ENCODE measurements at places on chromosomes 6 and 20.

- no peak for DNase-seq
These were observed 14.3 kb upstream of the CDH22 start for GRCh38 chr20:46322641-46323040.

DNA sequence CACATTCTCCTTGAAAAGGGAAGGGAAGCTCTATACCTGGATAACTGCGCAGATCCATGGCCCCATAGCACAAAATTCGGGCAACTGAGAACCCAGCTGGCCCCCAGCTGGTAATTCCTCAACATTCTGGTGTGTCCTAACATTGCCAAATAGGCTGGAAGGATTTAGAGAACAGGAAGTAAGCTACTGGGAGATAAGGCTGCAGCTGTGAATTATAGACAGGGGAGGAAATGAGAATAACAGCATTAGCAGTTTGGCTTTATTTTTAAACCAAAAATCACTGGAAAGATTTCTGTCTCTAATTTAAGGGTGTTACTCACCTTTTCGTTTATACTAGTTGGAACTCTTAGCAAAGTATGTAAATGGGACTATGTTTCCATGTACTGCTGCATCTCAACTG, 97.2 kb downstream of the TULP4 start:
- no peak for DNase-seq

- DNase-seq = no peak
These were observed 208.4 kb downstream of the MYLK4 start for GRCh38 chr6:2542101-2542857.

GRCh38 chr6:16730738-16731477, 30.4 kb downstream of the ATXN1 start:
- DNase-seq = no peak

- DNase-seq = no peak
These were observed 382.4 kb upstream of the ADGRB3 start for GRCh38 chr6:68252632-68253031.

- no peak for DNase-seq
These were observed 77.6 kb upstream of the BACH2 start for GRCh38 chr6:90374201-90374600.

DNA sequence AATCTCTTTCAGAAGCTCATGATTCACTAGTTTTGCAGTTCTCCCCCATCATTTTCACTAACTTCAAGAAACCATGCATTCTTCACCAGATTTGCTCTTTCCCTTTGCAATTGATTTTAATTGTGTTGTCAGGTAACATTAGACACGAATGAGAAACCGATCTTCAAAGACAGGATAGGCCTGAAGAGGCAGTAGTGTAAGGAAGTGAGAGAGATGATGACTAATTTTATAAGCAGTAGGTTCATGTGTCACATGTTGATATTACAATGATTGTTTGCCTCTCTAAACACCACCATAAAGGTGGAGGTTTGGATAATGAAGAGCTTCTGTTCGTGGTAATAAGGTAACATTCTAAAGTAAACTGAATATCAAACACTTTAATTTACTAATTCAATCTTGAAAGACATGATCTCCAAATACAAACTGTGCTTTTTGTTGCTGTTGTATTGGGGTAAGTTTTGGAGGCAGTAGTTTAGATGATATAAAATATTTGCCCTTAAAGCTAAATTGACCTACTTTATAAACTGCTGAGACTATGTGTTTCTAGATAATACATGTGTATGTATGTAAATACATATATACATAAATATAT, 207.2 kb downstream of the PHACTR1 start:
- no peak for DNase-seq

DNA sequence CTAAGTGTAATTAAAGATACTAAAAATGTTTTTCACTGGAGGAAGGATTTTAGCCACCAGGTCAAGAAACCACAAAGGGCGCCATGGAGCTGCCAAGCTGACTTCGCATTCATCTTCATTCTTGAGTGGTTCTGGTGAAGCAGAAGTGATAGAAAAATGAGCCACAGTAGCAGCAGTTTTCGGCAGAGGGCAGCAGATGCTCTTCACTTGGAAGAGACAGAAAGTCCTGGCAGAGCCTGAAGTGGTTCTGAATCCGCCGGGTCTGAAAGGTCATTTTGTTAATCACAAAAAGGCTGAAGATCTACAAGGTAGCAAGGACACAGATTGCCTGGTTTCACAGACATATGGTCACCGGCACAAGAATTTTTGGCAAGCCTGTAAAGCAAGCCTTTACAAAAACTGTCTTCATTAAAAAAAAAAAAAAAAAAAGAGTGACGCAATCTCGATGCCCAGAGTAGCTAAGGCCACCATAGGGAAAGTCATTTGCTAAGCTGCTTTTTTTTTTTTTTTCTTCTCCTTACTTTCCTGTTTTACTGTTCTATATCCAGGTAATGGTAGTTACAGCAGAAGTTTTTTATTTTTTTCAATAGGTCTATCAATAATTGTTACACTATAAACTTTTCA, 345.1 kb upstream of the AGPAT4 start:
- DNase-seq = peak; percentile 59

- no peak for DNase-seq
These were observed 256.4 kb upstream of the MARCKS start for GRCh38 chr6:113600551-113601339.

- DNase-seq = no peak
These were observed 106.7 kb downstream of the MAP3K5 start for GRCh38 chr6:136685540-136686108.

- no peak for DNase-seq
These were observed 29.7 kb downstream of the ATXN1 start for GRCh38 chr6:16731478-16732051.

DNA sequence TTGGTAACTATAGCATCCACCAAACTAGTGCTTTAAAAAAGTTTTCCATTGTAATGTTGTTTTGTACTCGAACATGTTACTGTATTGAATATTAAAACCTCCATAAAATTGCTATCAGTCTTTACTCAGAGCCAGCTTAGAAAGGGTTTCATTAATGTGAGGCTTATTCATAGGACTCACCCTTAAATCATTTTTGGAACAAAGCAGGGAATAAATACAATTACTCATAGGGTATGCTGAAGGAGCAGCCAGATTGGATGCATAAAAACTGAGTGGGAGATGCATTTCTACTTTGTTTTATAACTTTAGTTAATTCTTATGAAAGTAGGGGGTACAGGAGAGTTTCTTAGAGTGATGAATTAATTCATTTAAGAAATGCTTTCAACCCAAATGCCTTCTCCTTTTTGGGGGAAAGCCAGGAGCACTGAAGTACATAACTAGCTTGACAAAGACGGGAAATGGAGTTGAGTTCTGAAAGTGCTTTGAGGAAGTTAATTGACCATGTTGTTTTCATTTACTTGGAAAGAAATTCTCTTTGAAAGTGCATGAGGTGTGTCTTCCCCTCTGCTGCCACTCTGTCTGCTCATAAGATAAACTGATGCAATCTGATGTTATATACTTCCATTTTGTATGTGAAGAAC, 90.3 kb downstream of the RNF144B start:
- DNase-seq = no peak

GRCh38 chr20:37347891-37348791, 2.2 kb downstream of the SRC start:
- DNase-seq = no peak

DNA sequence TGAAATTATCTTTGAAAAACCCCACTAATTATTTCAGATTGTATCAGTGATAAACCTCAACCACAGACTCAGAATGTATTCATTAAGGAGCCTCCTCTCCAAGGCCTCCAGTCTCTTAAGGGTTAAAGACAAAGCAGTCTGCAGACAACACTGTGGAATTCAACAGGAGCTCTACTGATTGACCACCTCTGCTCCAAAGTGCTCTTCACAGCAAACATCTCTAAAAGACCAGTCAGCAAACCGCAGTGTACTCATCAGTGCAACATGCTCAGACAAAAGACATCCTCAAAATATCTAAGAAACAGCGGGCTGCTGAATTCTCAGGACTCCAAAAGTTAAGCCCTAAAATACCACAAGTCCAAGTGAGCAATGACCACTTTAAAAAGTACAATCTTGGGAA, 42.0 kb downstream of the UQCC1 start:
- DNase-seq = no peak

DNA sequence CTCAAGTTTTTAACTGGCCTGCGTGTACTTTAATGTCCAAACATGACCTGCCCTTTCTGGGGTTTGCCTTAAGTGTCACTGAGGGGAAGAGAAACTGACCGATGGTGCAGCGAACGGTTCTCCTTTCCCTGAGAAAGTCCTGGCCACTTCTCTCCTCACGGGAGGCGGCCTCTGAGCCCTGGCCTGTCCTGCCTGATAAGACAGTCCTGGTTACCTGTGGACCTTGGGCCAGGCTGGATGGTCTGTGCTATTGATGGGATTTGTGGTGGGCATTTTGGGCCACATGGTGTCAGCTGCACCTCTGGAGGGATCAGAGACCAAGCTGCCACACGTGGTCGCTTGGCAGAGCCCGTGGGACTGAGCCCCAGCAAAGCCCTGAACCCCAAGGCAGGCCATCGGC, 11.6 kb upstream of the NTSR1 start:
- DNase-seq = no peak

- DNase-seq = no peak
These were observed 2.8 kb upstream of the PNPLA1 start for GRCh38 chr6:36266913-36267644.

DNA sequence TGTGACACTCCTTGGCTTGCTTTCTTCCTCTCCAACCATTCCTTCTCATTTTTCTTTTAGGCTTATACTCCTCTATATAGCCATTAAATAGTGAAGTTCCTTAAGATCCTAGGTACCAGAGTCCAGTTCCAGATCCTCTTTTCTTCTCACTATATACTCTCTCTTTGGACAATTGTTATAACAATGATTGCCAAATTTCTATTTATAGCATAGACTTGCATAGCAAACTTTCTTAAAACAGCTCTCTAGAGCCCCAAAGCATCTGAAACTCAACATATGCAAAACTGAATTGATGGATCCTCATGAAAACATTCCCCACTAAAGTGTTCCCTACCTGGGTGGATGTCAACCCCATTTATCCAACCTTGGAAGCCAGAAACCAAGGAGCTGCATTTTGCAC, 13.4 kb downstream of the PHIP start:
- no peak for DNase-seq

DNA sequence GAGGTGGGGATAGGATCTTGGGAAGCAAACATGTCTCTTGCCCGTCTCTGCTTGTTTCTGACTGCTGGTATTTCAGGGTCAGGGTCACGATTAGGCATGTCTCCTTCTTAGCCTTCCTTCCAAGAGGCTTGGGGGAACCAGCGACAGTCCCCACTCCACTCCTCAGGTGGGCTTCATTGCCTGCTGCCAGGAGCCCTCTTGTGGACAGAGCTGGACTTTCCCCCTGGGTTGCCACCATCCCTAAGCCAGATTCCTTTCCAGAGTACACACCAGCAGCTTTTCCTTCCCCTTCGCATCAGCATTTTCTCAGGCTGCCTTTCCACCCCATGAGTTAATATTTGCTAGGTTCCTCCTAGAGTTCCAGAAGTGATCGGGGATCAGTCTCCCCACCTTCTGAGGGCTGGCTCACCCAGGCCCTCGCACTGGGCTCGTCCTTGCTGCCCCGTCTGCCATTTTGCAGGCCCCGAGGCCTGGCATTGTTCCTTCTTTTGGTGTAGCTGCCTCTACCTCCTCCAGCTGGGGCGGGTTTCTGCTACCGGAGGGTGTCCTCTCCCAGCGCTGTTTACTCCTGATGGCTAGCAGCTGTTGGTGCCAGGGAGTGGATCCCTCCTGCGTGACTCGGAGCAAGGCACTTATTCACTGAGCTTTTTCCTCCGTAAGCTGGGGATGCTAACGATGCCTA, 8.8 kb upstream of the C20orf144 start:
- DNase-seq = peak; percentile 41

- DNase-seq = peak; percentile 45
These were observed 20.9 kb downstream of the DEF6 start for GRCh38 chr6:35318196-35319171.

DNA sequence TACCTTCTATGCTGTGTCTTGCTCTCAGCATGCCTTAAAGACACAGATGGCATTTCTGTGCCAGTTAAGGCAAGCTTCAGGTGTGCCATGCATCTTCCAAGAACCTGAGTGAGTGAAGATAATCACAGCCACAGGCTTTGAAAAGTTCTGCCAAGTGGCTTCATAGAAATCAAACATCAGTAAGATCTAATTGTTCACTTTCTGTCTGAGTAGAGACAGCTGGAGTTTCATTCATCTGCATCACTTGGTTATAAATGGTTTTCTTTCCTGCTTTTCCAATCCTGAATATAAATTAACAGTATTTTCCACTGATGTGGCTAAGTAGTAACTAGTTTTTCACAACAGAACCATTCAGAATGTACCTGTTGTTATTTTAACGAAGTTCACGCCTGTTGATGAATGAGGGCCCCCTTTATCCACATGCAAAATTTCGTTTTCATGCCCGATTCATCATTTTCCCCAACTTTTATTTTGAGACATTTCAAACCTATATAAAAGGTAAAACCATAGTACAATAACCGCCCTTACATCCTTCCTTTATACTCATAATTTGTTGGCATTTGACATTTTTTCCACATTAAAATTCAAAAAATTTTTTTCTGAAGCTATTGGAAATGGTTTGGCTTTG, 38.6 kb upstream of the KCNG1 start:
- no peak for DNase-seq

Measured in amygdala (tissue), 56 donors.